ENCODE measurements at places on chromosomes 5 and 9.

- no peak for DNase-seq
Observed at GRCh38 chr9:107638521-107639310, 149.1 kb upstream of the KLF4 start.

- DNase-seq, result no peak
Observed at GRCh38 chr5:33306758-33307157, 134.0 kb upstream of the TARS1 start.

DNA sequence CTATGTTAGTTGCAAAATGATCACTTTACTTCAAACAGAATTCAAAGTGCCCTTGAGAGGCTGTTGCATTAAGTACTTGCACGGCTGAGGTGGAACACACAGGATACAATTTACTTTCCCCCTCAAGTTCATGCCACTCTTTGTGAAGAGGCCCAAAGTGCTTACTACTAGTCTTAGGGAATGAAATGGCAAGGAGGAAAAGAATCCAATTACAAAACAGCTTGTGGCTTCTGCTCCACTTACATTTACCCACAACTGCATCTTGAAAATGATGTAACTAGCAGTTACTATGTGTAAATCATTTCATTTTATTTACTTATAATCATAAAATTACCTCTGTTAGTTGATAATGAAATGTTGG, 14.6 kb downstream of the FOXD1 start:
- no peak for DNase-seq

GRCh38 chr9:20242510-20243189, 379.6 kb downstream of the MLLT3 start:
- peak; percentile 36 for DNase-seq

GRCh38 chr5:64526734-64527439, 21.1 kb downstream of the RGS7BP start:
- DNase-seq, result no peak

DNA sequence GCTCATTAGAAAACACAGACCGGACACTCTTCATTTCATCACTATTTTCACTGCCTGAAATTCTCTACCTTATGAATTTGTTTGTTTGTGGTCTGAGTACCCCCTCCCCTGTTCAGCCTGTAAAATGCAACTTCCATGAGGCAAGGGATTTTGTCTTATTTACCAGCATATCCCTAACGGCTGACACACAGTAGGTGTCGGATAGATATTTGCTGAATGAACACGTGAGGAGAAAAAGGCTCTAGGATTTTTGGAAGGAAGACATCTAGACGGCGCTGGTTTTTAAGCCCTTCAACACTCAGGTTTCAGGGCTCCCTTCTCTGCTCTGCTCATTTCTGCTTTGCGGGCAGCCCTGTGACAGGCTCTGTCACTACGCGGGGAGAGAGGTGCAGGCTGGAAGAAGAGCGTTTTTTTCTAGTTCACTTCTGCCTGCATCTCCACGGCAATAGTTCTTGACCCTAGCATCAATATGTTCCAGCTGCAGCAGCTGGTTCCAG, 41.0 kb downstream of the KCNMB1 start:
- no peak for DNase-seq

- no peak for DNase-seq
Observed at GRCh38 chr5:14086261-14086660, 56.9 kb upstream of the TRIO start.

DNA sequence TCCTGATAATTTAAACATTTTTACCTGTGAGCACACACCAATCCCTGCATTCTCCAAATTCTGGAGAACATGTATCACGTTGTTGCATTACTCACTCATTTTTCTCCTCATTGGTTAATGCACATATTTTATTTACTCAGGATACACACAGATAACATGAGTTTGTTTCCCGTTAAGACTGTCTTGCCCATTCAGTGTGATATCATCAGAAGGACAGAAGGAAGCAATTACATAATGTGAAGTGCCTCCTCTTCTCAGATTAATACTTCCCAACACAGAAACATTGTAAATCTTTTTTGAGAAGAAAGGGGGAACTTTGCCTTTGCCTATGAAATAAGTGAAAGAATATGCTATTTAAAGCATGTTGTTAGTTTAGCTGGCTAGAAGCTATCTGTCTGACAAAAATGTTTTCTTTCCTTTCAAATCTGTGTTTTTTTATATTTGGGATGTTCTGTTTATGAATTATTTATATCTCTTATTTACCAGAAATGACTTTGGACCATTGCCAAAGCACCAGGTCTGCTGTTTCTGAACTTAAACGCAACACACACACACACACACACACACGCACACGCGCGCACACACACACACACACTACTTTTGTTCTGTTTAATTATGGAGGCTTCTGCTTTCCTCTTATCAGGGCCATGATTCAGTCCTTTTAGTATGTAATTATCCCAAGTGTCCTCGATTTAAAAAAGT, 186.5 kb downstream of the CHSY3 start:
- no peak for DNase-seq

GRCh38 chr9:36433386-36433785, 33.3 kb upstream of the RNF38 start:
- DNase-seq, result no peak

DNA sequence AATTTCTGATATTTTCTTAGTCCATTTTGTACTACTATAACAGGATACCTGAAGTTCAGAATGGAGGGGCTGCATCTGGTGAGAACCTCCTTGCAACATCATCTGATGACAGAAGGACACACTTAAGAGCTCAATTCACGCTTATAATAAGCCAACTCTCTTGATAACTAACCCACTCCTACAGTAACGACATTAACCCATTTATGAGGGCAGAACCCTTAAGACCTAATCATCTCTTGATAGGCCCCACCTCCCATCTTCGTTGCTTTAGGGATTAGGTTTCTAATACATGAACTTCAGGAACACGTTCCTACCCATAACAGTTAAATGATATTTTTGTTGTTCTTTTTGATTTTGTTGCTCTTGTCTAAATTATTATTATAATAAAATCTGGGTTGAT, 69.4 kb downstream of the TNPO1 start:
- no peak for DNase-seq

- DNase-seq, result no peak
Observed at GRCh38 chr9:121929893-121930875, 162.9 kb downstream of the TTLL11 start.

GRCh38 chr5:171707442-171707792, 78.2 kb upstream of the SMIM23 start:
- DNase-seq, result no peak

DNA sequence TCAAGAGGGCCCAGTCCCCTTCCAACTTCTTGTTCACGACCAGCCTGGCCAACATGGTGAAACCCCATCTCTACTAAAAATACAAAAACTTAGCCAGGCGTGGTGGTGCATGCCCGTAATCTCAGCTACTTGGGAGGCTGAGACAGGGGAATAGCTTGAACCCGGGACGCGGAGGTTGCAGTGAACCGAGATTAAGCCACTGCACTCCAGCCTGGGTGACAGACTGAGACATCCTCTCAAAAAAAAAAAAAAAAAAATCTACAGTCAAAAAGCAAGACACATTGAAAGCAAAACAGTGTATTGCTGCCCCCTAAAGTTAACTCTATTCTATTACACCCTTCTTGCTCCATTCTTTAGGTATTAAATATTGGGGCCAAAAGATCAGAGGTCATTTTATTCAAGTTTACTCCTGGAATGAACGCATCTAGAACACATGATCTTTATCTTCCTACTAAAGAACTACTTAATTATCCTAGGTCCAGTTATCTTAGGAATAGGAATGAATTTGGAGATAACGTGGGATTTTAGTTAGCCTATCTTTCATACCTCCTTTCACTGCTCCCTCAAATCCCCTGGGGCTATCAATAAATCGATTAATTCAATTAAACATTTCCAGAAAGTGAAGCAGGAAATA, 2.4 kb downstream of the ATG12 start:
- DNase-seq, result peak; percentile 64

- no peak for DNase-seq
Observed at GRCh38 chr9:132164604-132165362, 2.9 kb downstream of the NTNG2 start.

DNA sequence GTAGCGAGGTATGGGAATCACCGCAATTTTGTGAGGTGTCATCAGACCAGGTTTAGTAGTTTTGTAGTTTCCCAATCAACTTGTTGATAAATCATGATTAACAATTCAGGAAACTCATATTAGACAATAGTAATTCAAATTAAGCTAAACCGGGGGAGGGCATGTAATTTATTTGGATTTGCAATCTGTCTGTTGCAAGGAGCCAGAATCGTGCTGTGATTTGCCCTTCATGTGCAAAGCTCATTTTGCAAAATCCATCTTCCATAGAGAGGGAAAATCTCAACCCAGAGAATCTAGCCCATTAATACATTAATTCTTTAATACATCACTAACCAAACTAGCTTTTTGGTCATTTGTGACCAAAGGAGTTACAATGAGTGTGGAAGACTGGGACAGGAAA, 164.7 kb upstream of the TRPM3 start:
- no peak for DNase-seq

GRCh38 chr5:100746730-100747129, 156.4 kb downstream of the ST8SIA4 start:
- peak; percentile 20 for DNase-seq

GRCh38 chr9:92188969-92189781, 74.0 kb upstream of the SPTLC1 start:
- no peak for DNase-seq

DNA sequence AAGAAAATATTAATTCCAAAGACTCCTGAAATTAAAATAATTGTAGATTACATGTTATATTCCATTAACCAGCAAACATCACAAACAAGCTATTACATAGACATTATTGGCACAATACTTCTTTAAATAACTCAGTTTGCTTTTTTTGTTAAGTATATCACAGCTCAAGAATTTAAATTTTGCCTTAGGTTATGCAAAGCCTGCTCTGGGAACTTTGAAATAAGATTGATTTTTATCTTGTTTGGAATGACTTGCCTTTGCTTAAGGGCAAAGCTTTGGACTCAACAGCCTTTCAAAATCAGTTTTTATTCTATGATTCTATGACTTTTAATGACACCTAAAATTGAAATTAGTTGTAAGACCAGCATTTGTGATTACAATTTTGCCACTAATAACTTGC, 78.2 kb downstream of the ALDH7A1 start:
- DNase-seq, result no peak
